Uterus (tissue), 4 donors: ENCODE measurements at places on chromosomes 4 and X. TPM values are rescaled to one million over a fixed set of nuclear protein-coding genes. Genes with fewer than 3 reads are reported as not detected.

XAGE1A gene
- not detected for total RNA-seq

ARMCX2 gene
- 47.1 TPM for total RNA-seq

SLITRK2 gene
- 0.37 TPM for total RNA-seq

CABS1 gene
- not detected for total RNA-seq

LEF1 gene
- 27.4 TPM for total RNA-seq

HEPH gene
- total RNA-seq, result 24.7 TPM
